ENCODE measurements at places on chromosomes 2 and 18.

GRCh38 chr2:36670881-36671595, 25.5 kb upstream of the VIT start:
- DNase-seq = no peak

DNA sequence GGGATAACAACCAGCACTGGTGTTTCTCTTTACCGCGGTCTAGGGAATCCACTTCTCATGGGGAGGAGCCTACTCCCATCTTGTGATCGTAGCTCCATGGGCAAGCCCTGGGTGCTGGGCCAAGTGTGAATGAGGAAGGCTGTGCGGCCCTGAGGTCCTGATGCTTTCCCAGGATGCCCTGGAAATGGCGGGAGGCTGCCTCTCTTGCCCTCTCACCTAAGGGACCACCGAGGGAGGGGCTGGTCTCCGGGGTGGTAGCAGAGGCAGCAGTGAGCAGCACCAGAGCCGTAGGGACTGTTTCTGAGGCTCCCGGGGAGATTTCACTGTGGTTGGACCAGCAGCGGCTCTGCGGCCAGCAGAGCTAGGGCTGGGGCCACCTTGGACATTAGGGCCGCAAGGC, 15.5 kb upstream of the NPPC start:
- no peak for DNase-seq

DNA sequence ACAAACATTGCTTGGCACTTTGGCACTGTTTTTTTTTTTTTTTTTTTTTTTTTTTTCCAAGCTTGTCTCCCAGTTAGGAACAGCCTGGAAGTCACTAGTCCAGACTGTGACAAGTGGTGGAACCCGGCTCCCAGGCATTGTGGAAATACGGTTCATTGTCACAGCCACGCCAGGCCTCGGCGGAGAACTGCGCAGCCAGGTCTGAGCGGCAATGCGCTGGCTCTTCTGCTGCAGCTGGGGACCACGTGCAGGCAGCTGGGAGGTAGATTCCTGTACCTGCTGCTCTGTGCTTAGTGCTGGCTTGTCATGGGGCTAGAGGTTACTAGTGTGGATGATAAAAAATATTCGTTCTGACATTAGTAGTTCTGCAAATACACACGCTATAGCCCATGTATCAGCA, 5.0 kb downstream of the NTSR2 start:
- DNase-seq = no peak

- no peak for DNase-seq
Measured at GRCh38 chr2:205775097-205775877, 93.0 kb downstream of the NRP2 start.

GRCh38 chr2:20514596-20515269, 67.9 kb downstream of the RHOB start:
- no peak for DNase-seq

DNA sequence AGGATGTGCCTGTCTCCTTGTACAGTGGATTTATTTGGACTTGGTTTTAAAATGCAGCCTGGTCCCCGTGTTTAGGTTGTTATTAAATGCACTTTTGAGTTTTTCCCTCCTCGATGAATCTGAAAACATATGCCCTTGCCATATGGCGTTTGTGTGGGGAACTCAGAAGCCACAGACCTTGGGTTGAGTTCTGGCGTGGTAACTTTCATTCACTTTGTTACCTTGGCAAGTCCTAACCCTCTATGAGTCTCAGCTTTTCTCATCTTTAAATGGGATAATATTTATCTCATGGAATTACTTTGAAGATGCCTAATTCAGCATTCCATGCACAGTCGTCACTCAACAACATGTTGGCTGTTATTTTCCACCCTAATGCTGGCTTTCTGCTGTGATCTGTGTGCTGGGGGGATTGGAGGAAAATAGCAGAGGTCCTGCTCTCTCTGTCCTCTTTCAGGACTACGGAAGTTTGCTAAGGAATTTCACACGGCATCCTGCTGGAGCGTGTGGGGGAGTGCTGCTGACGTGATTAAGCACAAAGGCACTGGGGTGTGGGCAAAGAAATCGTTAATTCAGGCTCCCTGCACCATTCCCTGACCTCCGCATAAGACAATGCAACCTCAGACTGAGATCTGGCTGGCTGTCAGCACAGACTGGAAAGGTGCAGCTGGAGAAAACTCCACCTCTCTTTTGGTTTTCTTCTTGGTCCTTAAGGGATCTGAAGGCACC, 61.7 kb downstream of the LDLRAD4 start:
- peak; percentile 4 for DNase-seq

- DNase-seq = no peak
Measured at GRCh38 chr18:9861157-9861556, 24.6 kb upstream of the TXNDC2 start.

GRCh38 chr18:67517444-67517765, 885 bp upstream of the DSEL start:
- peak; percentile 19 for DNase-seq

GRCh38 chr2:171568089-171568488, 45.8 kb downstream of the CYBRD1 start:
- no peak for DNase-seq

DNA sequence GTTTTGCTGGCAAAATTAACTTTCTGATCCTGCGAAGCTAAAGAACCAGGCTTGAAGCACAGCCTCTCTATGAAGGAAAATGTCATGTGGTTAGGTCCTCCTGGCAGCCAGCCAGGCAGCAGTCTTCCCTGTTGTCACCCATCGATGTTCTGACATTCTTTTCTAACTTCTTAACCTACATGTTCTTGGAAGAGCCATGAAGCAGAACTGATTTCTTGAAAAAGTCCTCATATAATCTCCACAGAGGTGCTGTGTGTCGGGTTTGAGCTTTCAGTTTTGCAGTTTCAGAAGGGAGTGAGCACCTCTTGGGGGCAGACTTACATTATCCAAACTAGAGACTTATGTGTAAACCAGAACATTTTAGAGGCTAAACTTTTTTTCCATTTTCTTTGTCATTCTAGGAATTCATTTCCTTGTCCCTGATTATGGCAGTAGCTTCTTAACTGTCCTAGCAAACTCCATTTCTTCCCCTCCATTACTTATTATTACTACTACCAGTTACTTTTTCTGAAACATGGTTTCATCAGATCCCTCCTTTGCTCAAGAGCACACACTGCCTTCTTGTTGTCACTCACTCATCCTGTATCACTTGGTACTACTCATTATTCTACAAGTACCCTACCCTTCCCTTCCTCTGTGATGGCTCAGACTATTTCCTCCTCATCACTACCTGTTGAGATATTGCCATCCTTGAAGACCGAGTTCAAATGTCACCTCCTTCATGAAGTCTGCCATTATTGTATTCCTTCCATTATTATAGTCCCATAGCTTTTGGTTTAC, 31.1 kb downstream of the DOK1 start:
- no peak for DNase-seq

GRCh38 chr2:161005170-161005569, 155.1 kb upstream of the TANK start:
- DNase-seq = no peak

DNA sequence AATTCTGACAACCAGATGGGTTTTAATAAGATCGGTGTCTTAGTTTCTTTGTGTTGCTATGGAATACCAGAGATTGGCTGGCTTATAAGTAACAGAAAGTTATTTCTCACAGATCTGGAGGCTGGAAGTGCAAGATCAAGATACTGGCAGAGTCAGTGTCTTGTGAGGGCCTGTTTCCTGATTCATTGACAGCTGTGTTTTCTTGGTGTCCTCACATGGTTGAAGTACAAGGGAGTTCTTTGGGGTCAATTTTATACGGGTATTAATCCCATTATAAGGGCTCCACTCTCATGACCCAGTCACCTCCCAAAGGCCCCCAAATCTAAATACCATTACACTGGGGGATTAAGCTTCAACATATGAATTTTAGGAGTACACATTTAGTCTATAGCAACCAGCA, 421.1 kb downstream of the LRP1B start:
- no peak for DNase-seq

DNA sequence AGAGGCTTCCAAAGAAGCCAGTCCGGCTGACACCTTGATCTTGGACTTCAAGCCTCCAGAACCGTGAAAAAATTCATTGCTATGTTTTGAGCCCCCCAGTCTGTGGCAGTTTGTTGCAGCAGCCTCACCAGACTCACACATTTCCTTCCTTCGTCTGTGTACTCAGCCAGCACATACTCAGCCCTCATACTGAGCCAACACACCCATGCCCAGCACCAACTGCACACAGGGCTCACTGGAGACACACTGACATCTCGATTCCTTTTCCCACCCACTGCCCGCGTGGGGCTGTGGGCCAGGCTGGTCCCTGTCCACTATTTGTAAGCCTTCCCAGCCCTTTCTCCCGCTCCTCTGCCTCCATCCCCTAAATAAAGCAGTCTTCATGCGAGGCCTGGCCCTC, 24.1 kb upstream of the NMUR1 start:
- DNase-seq = no peak

DNA sequence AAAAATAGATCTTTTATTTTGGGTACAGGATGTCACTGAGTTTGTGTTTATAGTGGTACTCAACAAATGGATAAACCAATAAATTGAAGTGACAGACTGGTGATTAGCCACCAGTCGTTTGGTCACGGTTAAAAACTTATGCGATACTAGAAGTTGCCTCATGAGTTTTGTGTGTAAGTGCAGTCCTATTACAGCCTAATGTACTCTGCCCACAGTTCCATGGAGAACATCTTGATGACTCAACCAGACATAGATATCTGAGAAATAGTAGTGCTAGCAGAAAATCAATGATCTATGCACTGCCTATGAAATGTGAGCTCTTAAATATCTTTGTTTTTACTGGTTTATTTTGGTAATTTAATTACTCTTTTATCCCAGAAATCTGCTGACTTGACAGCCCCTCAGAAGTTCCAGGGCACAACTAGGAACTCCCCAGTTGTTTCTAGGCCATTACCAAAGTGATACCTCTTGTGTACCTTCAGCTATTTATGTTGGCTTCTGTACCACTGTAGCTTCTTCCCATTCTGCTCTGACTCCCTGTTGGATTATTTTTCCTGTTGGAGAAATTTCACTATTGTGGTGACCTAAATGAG, 209.1 kb upstream of the KCNJ3 start:
- no peak for DNase-seq

DNA sequence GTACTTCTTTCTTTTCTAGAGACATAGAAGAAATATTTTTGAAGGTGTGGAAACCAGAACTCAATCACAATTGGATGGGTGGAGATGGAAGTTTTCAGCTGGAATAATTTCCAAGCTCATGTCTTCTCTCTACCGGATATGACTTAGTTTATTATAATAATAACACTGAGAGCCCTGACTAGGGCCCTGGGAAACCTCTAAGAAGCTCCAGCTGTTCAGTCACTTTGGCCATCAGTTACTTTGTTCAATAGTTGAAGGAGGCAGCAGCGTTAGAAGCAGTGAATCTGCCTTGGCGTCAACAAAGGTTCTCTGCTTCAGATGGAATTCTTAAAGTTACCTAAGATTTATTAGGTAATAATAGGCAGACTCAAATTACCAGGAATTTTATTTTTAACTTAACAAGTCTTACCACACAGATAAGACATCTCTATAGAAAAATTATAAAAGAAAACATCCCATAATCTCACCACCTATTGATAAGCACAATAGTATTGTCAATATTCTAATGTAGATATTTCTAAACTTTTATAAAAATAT, 293.8 kb upstream of the CHAC2 start:
- no peak for DNase-seq

DNA sequence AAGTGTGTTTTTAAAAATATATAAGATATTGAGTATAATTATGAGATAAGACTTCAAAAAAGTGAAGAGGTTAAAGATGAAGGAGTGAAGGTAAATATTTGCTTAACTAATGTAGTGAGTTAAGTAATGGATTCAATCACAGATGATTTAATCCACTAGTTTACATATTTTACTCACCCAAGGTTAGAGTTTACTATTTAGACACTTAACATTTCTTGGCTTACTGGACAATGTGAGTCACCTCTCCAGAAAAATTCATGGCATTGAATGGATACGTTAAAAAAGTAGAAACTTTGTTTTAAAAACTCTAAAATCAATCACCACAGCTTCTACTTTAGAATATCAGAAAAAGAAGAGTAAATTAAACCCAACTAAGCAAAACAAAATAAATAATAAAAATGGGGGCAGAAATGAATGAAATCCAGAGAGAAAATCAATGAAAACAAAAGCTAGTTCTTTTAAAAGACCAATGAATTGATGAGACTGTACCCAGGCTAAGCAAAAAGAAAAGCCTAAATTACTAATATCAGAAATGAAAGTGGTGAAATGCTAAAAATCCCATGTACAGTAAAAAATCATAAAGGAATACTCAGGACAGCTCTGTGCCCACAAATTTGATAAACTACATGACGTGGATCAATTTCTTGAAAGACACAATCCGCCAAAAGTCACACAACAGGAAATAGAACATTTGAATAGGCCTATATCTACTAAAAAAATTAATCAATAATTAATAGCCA, 1.9 kb upstream of the HMSD start:
- DNase-seq = no peak

DNA sequence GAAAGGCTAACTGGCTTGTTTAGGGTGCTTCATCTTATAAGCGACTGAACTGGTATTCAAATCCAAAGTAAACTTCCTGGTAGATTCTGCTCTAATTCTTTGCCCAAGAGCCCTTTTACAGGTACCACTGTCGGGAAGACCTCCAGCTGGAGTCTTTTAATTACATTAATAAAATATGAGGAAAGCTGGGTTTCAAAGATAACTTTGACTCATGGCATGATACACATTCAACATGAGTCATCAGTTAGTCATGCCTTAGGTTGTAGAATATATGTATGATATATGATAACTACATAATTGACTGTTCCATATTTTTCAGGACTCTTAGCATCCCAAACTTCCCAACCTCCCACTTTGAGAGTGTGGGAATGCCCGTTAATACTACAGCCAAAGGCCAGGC, 32.3 kb downstream of the ZCCHC2 start:
- DNase-seq = no peak

DNA sequence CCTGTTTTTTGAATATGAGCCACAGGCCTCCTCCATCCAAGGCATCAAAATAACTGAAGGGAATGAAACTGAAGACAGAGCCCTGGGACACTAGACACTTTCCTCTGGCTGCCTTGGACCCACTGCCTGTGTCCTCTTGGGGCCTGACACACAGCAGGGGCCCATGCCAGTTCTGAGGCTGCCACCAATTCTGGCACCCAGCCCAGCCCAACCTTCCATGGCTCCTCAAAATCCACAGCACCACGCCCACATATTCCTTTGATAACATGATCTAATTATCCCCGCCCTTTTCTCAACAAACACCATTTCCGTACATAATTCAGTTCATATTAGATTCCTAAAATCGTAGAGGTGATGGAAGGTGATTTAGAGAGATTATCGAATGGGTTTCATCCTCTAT, 64.2 kb downstream of the EMX1 start:
- DNase-seq = no peak

DNA sequence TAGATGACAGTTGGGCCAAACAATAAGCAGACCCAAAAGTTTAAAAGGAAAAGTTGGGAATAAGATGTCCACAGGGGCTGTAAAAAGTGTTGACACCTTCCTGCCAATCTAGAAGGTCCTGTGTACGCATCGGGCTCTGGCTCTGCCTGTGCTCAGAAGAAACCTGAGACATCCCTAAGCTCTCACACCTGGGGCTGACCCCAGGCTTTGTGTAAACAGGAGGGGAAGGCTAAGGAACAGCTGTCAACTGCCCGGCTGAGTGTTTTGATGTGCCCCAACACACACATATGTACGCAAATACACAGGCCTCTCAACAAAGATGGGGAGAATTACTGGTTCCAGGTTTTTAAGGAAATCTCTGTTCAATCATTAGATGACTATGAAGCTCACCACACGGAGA, 59.5 kb downstream of the TMEM131 start:
- no peak for DNase-seq

- DNase-seq = no peak
Measured at GRCh38 chr2:80001701-80002101, 302.9 kb downstream of the LRRTM1 start.

All from activated T-cell treated with anti-CD3 and anti-CD28 coated beads, Interleukin-2, amount 50 U/mL, for 1 hour (primary cell).